ENCODE measurements at places on chromosomes 3 and 15.
A peak's percentile ranks its signal among the peaks of the same experiment; 100 is the strongest.

DNA sequence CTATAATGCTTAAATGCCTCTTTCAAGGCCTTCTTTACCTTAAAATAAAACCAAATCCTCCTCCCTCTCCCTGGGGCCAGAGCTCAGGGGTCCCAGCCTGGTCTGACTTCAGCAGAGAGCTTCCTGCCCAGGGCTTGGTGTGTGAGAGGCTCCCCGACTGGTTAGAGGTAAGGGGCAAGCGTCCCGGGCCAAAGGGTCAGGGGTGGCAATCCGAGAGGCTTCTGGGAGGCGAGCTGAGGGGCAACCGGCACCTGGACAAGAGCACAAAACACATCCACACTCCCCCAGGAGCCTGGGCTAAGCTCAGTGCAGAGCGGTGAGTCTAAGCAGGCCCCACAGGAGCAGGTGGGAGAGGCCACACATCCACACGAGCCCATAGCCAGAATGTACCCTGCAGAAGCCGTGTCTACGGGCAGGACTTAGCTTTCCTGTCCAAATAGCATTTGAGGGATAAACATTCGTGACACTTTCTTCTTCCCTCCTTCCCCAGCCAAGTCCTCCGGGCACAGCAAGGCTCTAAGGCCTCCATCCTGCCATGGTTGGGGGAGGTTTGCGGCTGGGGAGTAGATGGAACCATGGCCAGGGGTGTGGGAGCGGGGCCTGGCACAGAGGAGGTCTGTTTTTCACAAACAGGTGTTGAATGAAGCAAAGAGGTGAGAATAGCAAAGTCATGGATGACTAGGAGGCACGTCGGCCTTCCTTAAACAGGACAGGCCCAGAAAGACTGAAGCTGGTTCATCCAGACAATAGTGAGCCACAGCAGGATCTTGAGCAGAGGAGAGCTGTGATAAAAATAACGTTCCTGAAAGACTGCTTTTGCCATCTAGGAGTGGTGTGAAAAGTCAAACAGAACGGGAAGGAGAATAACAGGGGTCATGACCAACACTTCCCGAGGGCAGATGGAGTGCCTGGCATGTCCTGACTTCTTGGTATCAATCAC lies 98.7 kb upstream of the IQSEC1 start:
- no peak for DNase-seq

DNA sequence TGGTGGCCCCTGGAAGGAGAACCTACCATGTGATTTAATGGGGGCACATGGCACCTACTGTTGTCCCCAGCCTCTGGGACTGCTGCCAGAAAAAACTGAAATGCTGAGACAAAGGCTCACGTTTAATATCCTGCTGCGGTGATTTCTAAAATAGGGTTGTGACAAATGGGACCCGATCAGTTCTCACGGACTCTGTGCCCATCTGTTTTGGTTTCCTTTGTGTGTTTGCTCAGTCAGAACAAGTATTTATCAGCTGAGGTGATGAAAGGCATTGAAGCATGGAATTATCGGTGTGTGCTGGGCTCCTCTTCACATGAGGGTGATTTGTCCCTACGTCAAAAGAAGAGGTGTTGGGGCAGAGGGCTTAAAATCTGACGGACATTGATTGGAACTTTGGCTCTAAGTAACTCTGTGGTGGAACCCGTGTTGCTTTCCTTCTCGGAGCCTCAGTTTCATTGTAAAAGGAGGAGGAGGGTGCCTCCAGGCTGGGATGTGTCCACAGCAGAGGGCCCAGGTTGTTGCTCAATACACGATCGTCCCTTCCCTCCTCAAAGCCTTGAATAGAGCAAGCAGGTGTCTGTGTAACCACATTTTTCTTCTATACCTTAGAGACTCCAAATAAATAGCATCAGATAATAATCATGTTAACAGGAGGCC lies 283.3 kb upstream of the RGMA start:
- DNase-seq: no peak

DNA sequence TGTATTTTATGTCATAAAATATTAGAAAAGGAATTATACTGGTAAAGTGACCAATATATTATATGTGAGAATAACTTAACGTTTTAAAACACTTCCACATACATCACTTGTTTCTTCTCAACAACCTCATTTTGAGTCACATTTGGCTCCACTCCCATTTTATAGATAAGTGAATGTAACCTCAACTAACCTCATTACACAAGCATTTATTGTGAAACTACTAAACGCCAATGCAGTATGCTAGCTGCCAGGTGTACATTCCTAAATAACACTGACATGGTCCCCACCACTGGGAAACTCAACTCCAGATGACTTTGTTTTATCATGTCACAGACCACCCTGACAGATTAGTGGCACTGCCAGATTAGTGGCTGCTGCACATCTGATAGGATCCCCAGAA lies 249.7 kb upstream of the CNTN4 start:
- no peak for DNase-seq

DNA sequence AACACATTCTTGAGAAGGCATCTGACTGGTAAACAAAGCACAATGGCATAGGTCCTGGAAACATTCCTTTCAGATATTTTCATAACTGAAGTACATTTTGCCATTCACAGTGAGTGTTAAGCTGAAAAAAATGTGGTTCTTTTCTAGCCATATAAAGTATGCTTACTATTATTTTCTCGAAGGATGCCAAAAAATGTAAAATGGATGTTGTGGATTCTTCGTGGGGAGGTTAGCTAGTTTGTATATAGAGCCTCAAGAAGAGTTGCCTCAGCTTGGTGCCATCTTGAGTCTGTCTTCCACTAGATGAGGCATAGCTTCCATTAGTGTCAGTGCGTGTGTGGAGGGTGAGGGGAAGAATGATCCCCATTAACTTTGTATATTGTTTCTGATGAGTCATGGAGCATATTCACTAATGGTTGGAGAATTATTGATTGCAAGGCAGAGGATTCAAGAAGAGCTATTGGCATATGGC lies 4.1 kb downstream of the MBNL1 start:
- DNase-seq: no peak

DNA sequence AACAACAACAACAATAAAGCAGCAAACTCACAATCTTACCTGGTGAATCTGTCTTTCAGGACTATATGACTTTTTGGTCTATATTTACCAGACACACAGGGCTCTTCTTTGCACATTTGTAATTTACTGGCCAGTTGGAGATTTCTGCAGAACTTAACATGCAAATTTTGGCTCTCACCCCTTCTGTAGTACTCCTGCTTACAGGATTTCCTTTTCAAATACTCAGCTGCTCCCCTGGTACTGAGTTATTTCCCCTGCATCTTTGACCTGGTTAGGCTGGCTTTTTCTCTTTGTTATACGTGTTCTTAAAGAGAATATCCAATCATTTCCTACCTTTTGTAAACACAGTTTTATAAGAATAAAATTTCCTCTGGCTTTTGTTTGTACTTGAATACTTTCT lies 228.0 kb downstream of the MBNL1 start:
- DNase-seq: no peak

DNA sequence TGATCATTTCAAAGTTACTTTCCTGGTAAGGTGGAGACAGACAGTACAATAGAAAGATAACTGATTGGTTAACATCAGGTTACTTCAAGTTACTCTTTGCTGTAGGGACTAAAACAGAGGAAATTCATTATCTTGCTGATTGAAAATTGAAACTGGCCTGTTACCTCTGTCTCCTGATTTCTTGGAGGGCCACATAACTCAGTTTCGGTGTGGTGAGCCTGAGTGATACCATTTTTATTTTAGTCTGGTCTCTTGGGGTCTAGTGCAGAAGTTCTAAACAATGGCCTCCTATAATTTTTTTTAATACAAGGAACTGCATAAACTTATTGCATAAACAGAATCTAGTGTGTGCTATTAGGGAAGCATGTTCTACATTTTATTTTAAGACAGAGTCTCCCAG lies 1.2 kb upstream of the ICE2 start:
- DNase-seq: peak; percentile 22

GRCh38 chr3:128491941-128492670 lies 895 bp downstream of the GATA2 start:
- no peak for DNase-seq

DNA sequence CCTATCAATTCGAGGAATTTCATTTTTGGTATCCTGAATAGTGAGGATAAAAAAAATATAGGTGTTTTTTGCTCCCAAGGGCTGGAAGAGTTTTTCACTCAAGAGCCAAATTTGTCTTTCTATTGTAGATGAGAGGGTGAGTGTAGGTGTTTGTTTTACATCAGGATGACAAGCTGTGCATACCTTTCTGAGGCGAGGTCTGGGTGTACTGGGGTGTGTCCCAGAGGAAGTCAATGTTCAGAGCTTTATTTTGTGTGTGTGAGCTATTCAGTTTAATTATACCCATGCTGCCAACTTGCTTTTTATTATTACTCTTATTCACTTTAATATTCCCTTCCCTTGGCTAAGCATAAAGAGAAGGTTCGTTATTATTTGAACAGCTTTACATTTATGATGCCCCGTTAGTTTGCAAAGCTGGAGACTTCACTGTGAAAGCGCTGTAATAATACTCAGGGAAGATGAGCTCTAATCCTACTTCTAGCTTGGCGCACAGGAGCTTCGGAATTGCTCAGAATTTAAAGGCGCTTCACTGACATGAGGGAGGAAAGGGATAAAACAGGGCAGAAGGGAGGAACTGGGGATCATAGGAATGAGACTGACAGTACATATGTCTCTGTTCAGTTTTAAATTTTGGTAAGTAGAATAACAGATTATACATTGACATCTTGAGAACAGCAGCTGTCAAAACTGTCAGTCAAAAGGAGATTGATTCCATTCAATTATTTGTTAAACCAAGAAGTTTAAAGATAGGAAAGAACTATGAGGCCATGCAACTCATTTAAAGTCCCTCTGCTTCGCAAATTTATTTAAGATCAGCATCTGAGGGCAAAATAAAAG lies 117.7 kb upstream of the TP63 start:
- DNase-seq: no peak

DNA sequence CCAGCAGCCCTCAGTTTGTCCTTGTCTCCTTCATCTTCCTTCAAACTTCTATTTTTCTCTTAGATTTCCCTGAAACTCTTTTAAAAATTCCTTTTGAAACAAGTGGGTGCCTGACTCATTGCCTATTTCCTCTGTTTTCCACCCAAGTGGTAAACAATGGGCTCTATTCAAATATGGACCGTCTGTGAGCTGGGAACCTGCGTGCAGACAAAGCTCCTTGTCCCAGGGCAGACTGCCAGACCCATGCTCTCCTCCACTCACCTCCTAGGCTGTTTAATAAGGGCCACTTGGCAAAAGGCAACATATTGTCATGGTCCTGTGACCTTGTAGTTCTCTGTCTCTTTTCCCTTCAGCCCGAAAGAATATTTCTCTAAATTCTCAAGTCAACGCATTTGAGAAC lies 332.7 kb upstream of the THBS1 start:
- DNase-seq: no peak

DNA sequence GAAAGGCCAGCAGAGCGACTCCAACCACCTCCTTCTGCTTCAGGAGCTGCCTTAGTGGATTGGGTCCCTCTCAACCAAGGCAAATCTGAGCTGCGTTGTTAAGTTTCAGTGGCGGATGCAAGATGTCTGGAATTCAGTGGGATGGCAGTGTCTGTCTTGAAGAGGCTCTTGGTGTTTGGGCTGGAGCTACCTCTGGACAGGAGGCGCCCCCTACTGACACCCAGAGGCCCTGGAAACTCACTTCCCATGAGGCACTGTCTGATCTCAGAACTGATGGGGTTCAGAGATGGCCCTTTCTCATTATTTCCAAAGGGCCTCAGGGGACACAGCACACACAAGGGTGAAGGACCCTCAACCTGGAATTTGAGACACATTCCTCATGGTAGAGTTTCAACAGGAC lies 6.0 kb upstream of the SLC28A1 start:
- no peak for DNase-seq

GRCh38 chr3:118968111-118968510 lies 66.5 kb downstream of the IGSF11 start:
- DNase-seq: no peak

DNA sequence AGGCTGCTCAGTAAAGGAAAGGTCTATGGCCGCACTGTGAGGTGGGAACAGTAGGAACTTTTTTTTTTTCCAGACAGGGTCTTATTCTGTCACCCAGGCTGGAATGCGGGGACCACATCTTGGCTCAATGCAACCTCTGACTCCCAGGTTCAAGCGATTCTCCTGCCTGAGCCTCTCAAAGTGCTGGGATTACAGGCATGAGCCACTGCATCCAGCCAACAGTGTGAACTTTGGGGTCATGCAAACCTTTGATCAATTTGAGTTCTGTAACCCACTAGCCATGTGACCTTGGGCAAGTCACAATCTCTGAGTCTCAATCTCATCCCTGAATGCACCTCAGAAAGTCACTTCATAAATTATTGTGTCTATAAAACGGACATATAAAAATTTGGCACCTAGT lies 286.8 kb upstream of the CTNNB1 start:
- DNase-seq: no peak

DNA sequence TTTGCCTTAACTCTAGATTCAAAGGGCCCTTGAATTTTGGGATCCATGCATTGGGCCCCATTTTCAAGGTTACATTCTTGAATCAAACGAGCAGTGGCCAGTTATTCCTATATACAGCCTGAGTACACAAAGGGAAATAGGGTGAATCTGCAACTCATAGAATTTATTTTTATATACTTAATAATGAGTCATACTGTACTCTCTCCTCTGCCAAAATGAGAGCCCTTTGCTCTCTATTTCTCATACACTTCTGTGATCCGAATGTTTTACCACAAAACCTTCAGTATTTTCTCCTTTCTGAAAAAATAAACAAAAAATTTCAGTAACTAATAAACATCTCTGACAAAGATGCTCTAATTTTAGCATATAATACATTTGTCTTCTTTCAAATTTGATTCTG lies 116.7 kb downstream of the SERPINI1 start:
- no peak for DNase-seq

DNA sequence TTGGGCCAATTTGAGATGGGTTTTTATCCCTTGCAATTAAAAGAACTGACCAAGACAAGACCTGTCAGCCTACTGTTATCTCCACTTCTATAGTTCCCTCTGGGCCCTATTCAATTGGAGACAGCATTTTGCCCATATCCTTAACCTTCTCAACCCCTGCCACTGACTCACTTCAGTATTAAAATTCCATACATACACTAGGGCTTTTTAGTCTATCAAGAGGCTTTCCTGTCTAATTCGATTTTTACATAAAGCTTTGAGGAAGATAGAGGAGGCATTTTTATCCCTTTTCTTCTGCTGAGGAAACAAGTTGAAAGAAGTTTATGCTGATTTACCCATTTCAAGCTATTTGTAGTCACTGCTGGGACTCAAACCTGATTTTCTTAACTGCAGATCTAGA lies 51.1 kb downstream of the GTF2E1 start:
- no peak for DNase-seq

GRCh38 chr3:148128136-148128535 lies 569.6 kb upstream of the AGTR1 start:
- no peak for DNase-seq
